ENCODE measurements at places on chromosomes 6 and 20. TPM values are rescaled to one million over a fixed set of nuclear protein-coding genes. Genes with fewer than 3 reads are reported as not detected.
A peak's percentile ranks its signal among the peaks of the same experiment; 100 is the strongest.

Gene ARHGAP40
- total RNA-seq: 0.34 TPM

Gene SNAP25
- total RNA-seq: 0.34 TPM

Gene EPHA7
- total RNA-seq: 0.53 TPM

Gene MAS1L
- total RNA-seq: not detected

Gene PEX3
- total RNA-seq: 10.0 TPM

Gene RBM24
- 5.5 TPM for total RNA-seq

Gene ME1
- total RNA-seq: 19.8 TPM

Gene RBPJL
- not detected for total RNA-seq

Gene OTOR
- not detected for total RNA-seq

Gene GABRR1
- not detected for total RNA-seq

DNA sequence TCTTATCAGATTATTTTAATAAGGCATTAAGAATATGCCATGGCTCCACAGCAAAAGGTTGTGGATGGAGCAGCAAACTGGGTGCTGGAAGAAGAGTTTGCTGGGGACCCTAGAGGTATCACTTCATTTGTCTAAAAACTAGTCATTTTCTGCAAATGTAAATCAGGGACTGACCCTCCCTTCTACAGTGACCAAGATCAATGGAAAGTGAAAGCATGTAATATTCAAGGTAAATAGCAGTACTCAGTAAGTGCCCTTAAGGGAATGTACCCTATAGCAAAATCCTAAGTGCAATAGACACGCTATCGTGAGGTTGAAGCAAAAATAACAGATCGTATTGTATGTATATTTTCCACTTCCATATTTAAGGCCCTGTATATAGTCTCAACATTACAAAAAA is 38.7 kb downstream of the TRDN start:
- no peak for DNase-seq

- DNase-seq: no peak
Measured at GRCh38 chr20:57693670-57694329, 16.0 kb downstream of the PMEPA1 start.

- peak; percentile 48 for DNase-seq
Measured at GRCh38 chr20:9179193-9179802, 110.4 kb downstream of the PLCB4 start.

DNA sequence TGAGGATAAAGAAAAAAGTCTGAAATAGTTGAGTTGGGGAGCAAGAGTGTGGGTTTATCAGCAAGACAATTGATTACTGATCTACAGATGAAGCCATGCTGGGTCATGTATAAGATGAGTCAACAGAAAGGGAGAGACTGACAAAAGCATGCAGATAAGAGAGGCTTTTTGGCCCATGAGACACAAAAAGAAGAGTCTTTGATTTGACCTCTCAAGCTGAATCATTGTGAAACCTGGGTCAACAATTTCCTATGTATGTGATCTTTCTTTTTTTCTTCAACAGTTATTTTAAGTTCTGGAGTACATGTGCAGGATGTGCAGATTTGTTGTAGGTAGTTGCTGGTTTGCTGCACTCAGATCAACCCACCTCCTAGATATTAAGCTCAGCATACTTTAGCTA is 15.9 kb downstream of the RIMS1 start:
- no peak for DNase-seq

DNA sequence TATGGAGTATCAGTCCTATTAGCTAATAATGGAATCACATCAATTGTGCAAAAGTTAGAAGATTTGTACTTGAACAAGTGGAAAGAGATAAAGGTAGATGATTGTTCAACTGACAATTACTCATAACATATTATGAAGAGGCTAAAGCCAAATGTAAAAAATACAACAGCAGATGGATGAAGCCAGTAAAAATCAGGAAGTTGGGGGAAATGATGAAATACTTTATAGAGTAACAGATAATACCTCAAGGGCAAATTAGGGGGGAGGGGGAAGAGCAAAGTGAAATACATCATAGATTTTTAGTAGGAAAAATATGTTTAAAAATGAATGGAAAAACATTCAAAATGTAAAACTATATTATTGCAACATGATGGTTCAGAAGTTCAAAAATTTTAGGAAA is 114.0 kb downstream of the PDSS2 start:
- DNase-seq: no peak

- no peak for DNase-seq
Measured at GRCh38 chr6:93902517-93902916, 483.2 kb upstream of the EPHA7 start.

GRCh38 chr6:12354499-12354898 is 64.3 kb downstream of the EDN1 start:
- DNase-seq: peak; percentile 54

DNA sequence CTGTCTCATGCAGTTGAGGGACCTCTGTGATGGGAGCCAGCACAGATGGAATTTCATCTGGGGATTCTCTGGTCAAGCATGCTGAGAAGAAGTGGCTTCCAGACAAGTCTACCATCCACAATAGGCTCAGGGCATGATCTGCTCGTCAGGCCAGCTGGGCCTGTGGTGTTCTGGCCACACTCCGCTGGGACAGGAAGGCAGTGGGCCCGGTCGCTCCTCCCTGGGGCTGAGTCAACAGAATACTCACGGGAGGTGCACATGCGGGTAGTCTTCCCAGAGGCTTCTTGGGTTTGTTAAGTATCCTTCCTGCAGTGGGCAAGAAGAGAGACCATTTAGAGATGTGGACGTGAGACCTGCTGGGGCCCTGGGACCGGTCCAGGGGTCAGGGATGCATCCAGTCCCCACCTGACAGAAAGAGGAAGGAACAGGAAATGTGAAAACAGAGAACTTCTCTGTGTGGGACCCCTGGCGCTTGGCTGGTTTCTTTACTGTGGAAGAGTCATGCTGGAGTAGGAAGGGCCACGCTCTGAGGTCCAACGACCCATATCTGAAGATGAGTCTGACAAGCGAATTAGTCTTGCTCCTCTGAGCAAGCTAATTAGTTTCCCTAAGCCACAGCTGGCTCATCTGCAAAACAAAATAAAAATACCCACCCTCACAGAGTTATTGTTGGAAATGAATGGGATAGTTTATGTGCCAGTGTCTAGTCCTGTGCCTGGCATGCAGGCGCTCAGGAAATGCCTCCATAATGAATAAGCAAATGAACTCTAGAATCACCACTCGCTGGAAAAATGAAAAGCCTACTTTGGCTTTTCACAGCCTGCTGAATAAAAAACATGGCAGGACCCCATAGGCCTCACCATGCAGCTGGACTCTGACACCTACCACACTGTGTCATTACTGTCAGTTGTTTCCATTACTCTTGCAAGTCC is 67.3 kb downstream of the TRAM2 start:
- DNase-seq: no peak

GRCh38 chr20:3316136-3316535 is 77.1 kb upstream of the SLC4A11 start:
- DNase-seq: no peak

GRCh38 chr20:58135441-58136148 is 92.9 kb downstream of the ANKRD60 start:
- DNase-seq: no peak

DNA sequence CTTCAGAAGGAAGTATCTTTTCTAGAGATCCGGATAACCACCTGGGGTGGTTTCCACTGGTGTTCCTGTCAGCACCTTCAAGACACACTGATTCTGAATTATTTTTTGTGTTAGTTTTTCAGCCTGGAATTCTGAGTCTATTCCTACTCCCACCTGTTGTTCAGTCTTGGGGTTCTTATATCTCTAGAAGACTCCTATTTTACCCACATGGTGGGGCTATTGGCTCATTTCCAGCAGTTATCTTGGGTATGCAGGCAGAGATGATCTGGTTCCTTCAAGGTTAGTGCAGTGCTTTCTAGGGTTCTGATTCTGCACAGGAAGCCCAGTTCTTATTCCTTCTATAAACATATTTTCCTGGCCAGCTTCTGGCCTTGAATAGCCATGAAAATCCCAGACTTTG is 175.6 kb upstream of the PDE7B start:
- DNase-seq: peak; percentile 37

GRCh38 chr6:75430631-75431325 is 62.8 kb downstream of the FILIP1 start:
- DNase-seq: no peak

GRCh38 chr6:27188885-27189418 is 58.5 kb upstream of the PRSS16 start:
- peak; percentile 58 for DNase-seq

- DNase-seq: no peak
Measured at GRCh38 chr20:47535088-47535487, 33.4 kb downstream of the NCOA3 start.
